ENCODE measurements at places on chromosomes 5 and 9.

DNA sequence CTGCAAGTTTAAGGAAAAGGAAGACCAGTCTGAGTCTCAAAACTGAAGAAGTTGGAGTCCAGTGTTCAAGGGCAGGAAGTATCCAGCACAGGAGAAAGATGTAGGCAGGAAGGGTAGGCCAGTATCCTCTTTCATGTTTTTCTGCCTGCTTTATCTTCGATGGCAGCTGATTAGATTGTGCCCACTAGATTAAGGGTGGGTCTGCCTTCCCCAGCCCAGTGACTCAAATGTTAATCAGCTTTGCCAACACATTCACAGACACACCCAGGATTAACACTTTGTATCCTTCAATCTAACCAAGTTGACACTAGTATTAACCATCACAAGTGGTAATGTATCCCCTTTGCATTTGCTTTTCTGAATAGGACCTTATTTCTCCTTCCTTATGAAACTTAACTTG is 535.9 kb upstream of the FTMT start:
- DNase-seq: no peak

GRCh38 chr5:72308853-72309191 is 11.2 kb downstream of the MRPS27 start:
- no peak for DNase-seq

DNA sequence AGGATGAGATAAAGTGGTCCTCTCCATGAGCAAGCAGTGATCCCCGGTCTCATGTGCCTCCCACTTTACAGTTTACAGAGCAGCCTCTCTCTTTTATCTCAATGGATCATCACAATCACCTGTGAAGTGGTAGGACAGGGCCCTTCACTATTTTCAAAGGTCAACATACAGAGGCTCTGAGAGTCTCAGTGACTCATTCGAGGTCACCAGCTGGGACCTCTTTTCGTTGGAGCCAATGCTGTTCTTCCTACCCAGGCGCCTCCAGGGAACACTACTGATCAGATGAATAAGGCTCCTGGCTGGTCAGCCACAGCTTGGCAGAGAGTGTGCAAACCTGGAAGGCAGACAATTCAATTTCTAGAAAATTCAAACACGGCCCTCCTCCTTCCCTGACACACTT is 16.6 kb downstream of the GGTA1 start:
- no peak for DNase-seq

GRCh38 chr5:54601411-54602230 is 84.1 kb downstream of the SNX18 start:
- no peak for DNase-seq

GRCh38 chr9:133603135-133603927 is 5.9 kb downstream of the FAM163B start:
- DNase-seq: no peak

GRCh38 chr9:120625222-120625621 is 45.3 kb upstream of the CDK5RAP2 start:
- no peak for DNase-seq

GRCh38 chr9:133539991-133540697 is 5.6 kb downstream of the ADAMTSL2 start:
- no peak for DNase-seq

DNA sequence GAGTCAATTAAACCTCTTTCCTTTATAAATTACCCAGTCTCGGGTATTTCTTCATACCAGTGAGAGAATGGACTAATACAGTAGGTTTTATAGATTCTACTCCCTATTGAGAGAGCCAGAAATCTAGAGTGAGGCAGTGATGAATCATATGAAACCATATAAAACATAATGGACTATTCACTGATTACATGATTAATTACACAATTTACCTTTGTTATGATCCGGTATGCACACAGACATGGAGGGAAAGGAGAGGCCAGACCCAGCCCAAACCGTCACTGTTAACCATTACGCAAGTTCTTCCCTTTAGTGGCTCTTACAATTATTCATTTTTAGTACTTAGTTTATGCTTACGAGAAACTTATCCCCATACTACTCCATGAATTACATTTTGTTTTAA is 205.0 kb downstream of the DNAH5 start:
- no peak for DNase-seq

All from SHP77 treated with DMSO at 0.1 percent for 48 hours (cell line).